ENCODE measurements at places on chromosomes 4 and X.

GRCh38 chr4:53937918-53938317, 126.5 kb downstream of the CHIC2 start:
- no peak for DNase-seq

DNA sequence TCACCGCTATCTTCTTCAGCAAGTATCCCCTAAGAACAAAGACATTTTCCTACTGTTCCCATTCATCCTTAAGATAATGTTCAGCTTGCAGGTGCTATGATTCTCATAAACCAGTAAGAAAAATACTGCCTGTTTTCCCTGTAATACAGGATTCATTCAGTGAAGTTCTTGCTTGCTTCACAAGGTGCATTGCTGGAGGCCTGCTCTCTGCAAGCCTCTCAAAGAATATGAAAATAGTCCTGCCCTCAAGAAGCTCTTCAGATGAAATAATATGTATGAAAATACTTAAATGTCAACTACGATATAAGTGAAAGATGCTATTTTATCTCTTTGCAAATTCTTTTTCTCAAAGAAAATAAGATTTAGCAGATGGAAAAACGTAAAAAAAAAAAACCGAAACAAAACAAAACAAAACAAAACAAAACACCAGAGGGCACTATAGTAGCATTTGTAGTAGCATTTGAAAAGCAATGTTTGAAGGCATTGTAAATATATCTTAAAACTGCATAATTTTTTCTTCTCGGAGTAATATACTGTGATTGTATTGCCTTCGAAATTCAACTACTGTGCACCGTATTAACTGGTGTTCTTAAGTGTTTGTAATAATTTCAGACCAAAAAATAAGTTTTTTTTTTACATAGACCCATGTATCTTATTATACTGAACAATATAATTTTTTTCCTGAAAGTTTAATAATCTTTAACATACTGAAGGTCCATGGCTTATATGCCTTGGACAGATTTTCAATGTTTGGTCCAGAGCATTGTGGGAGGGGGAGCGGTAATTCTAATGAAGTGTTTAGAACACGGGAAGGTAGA, 26.0 kb downstream of the ADH4 start:
- DNase-seq = peak; percentile 29

DNA sequence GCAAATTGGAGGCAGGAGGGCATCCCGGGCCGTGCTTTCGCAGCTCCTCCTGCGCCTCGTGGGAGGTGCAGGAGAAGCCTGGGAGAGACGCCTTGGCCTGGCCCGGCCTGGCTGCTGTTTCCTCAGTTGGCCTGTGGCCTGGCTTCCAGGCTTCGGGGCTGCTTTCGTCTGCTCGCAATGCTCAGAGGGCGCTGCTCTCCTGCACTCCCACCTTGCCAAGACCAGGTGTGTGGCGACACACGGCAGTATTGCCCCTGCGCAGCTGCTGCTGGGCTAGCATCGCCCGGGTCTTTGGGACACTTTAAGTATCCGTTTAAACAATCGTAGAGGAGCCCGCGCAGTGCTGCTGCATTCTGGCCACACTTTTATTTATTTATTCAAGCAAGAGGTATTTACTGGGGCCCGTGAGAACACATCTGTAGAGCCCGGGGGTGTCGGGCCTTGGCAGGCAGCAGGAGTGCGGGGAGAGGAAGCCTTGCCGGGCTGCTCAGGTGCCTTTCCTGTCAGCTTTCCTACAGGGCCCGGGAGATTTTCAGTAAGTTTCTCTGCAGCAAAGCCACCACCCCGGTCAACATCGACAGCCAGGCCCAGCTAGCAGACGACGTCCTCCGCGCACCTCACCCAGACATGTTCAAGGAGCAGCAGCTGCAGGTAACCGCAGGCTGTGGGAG, 26.2 kb upstream of the HGFAC start:
- no peak for DNase-seq

DNA sequence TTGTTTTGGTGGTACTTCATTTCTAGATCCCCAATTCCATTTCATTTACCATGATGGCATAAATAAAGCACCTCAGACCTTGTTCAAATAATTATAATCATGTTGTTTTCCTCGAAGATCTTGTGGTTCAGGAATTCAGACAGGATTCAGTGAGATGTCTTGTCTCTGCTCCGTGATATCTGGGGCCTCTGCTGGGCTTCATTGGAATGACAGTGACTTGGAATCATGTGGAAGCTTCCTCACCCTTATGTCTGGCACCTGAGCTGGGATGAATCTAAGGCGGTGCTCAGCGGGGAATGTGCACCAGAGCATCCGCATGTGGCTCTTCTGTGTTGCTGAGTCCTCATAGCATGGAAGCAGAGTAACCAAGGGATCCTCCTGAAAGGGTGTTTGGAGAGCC, 132.2 kb downstream of the VEGFC start:
- no peak for DNase-seq

DNA sequence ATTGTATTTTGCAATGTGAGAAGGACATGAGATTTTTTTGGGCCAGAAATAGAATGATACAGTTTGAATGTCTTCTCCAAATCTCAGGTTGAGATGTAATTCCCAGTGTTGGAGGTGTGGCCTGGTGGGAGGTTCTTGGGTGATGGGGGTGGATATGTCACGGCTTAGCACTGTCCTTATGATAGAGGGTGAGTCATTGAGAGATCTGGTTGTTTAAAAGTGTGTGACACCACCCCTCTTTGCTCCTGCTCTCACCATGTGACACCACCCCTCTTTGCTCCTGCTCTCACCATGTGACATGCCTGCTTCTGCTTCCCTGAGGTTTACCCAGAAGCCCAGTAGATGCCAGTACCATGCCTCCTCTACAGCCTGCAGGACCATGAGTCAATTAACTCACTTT, 1226.9 kb downstream of the PCDH7 start:
- DNase-seq = no peak

DNA sequence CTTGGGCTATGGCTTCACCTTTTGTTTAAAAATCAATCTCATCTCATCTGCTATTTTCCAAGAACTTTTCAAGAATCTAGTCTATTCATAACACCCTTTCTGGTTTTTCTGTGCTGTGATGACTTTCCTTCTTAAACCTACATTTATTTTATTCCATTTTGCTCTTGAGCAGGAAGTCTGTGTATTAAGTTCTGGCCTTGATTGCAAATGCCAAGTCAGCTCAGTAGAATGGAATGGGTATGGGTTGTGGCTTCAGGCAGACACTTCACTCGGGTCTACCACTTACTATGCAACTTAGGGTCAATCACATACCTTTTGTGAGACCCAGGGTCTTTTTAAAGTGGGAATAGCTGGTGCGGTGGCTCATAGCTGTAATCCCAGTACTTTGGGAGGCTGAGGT, 522.3 kb downstream of the TRIML1 start:
- no peak for DNase-seq

DNA sequence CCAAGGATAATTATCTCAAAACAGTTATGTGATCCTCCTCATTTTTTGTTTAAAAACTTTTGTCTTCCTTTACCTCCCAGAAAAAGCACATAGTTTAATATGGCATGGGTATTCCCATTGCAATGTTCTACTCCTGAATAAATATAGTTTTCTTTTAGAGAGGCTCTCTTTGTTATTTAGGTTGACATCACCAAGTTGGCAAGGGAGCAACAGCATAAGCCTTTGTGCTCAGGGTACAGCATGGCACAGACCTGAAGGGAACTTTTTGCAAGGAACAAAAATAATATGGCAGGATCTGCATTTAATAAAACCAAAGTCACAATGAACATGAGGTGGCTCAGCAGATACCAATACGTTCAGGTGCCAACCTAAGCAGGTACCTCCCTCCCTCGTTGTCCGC, 47.1 kb upstream of the NPY2R start:
- no peak for DNase-seq

- DNase-seq = no peak
Measured at GRCh38 chrX:11837437-11837836, 79.4 kb downstream of the MSL3 start.

GRCh38 chr4:178963446-178964045, 1521.3 kb upstream of the AGA start:
- no peak for DNase-seq

DNA sequence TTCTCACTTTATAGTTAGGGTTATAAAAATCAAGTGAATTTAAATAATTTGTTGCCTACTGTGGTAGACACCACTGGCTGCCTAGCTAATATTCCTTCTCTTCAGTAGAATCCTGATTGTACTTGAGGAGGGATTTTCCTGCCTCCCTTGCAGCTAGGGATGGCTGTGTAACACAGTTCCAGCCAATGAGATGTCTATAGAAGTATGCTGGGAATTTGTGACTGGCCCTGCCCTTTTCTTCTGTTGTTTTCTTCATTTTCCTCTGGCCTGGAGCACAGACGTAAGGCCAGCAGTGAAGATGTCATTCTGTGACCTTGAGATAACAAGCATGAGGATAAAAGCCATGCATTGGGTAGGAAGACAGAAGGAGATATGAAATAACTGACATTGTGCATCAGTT, 145.1 kb downstream of the MGST2 start:
- no peak for DNase-seq

DNA sequence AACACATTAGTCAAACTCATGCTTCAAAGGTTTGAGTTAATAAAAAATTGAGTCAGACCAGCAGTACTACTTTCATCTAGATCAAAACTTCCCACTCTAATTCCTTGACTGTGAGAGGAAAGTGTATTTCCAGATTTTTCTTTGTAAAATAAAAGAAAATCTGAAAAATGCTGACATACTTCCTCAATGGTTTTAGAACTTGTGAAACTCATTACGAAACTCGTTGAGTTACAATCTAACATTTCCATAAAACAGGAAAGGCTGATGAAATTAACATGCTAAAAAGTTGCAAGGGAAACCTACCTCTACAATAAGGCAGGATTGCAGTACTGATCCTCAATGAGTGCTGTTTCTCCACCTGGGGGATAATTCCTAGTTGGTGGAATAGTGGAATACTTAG, 217.8 kb upstream of the HCCS start:
- DNase-seq = peak; percentile 43

GRCh38 chr4:47032405-47033106, 1.2 kb downstream of the GABRB1 start:
- DNase-seq = no peak

DNA sequence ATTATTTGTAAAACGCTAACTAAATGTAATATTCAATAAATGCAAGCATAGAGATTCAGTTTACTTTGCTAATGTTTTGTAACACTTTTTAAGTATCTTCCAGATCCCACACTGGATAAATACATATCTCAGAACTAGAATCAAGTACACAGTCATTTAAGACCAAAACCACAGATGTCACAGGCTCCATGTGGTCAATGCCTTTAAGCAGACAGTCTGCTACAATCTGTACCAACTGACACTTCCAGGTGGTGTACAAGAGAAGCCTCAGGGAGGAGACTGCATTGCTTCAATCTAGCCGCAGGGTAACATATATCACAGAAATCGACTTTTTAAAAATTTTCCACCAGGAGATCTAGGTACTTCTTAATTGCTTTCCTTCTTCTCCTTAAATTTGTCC, 229.6 kb upstream of the DIAPH2 start:
- no peak for DNase-seq

DNA sequence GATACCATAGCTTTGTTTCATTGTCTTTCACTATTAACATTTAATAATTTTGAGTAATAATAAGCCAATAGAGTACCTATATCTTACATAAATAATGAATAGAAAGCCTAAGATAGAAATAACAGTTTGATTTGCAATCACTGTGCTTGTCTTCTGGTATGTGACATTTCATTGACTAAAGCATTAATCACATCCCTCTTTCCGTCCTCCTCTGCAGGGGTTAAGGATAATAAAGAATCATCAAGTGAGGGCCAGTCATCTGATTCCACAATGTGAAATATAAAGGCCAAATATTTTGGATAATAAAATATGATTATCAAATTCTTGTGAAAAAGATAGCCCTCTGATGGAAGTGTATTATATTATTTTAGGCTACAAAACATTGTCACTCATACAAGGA, 2073.4 kb downstream of the ARAP2 start:
- no peak for DNase-seq

GRCh38 chrX:79138658-79139241, 5.7 kb upstream of the GPR174 start:
- peak; percentile 46 for DNase-seq

- peak; percentile 45 for DNase-seq
Measured at GRCh38 chr4:53040459-53040815, 178.3 kb downstream of the RASL11B start.

GRCh38 chrX:85037114-85037513, 33.4 kb downstream of the APOOL start:
- no peak for DNase-seq

DNA sequence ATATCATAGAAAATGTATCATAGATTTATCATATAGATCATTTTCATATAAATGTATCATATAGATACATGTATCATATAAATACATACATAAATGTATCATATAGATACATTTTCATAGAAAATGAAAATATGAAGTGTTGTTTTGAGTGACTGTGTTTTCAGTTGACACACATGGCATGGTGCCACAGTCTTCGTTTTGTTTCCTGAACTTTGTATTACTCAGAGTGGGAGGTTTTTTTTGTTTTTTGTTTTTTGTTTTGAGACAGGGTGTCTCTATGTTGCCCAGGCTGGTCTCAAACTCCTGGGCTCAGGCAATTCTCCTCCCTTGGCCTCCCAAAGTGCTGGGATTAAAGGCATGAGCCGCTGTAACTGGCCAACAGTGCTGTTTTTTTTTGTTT, 3.9 kb downstream of the RBM10 start:
- DNase-seq = no peak

DNA sequence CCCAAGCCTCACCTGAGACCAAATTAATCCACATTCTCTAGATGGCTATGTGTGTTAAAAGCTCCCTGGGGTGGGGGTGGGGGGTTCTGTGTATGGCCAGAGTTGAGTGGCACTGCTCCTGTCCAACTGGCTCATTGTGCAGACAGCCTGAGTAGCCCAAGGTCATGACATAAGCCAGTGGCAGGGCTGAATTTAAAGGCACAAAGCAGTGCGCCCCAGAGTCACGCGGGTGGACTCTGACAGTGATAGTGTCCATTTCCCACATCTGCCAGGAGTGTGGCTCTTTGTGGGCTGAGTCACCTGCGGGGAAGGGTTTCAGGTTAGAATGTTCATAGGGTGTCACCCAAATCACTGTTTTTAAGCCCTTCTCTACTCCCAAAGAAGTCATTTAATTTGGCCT, 45.4 kb downstream of the SCD5 start:
- DNase-seq = no peak

DNA sequence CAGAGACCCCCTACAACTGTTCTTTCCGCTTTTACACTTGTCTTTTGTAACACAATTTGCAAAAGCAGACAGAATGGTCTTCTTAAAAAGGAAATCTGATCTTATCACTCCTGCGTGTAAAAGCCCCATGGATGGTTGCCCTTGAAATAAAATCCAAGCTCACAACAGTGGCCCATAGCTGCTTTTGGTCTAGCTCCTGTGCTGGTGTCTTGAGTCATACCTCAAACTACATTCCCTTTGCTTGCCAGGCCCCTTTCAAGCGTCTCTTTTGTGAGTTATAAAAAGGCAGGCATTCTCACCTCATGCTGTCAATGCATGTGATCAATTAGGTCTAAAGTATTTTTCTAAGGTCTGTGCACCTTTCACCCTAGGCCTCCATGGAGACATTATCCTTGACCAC, 27.6 kb downstream of the HPGD start:
- DNase-seq = no peak

Measured in inflammatory macrophage treated with lipopolysaccharide for 1 hour (primary cell).